HT-29 (cell line): ENCODE measurements at places on chromosomes 1 and 21.
A peak's percentile ranks its signal among the peaks of the same experiment; 100 is the strongest.

GRCh38 chr1:54861070-54861761, 25.8 kb downstream of the DHCR24 start:
- DNase-seq = no peak

GRCh38 chr1:170156594-170156993, 10.8 kb downstream of the NTMT2 start:
- no peak for DNase-seq

DNA sequence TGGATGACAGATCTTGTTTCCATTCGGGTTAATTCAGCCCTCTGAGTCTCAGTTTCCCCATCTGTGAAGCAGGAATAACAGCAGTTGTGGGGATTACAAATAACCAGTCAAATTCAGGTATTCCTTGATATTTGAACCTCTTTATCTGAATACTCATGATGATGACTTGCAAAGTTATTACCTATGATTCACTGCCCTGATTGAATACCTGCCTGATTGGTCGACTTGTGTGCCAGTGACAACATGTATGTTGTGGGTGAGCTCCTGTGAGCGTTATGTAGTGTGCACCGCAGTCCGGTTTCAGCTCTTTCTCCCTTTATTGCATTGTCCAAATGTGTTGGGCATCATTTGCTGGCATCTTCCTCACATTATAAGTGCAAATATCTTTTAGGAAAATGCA, 9.5 kb upstream of the TMEM61 start:
- DNase-seq = peak; percentile 30

DNA sequence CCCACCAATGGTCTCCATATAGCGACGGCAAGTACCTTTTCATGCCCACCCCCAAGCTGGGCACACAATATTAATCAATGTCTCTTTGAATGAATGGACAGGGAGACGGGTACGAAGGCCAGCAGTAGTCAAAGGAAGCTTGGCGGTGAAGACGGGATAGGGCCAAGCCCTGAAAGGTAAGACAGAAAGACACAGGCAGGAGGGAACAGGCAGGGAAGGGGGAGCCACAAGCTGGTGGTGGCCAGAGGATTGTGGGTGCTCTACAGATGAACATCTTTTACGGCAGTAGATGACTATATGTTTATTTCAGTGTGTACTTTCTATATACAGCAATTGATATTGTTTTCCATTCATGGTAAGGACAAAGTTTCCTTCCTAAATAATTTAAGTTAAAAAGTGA, 16.3 kb downstream of the CAPZB start:
- DNase-seq = peak; percentile 19

DNA sequence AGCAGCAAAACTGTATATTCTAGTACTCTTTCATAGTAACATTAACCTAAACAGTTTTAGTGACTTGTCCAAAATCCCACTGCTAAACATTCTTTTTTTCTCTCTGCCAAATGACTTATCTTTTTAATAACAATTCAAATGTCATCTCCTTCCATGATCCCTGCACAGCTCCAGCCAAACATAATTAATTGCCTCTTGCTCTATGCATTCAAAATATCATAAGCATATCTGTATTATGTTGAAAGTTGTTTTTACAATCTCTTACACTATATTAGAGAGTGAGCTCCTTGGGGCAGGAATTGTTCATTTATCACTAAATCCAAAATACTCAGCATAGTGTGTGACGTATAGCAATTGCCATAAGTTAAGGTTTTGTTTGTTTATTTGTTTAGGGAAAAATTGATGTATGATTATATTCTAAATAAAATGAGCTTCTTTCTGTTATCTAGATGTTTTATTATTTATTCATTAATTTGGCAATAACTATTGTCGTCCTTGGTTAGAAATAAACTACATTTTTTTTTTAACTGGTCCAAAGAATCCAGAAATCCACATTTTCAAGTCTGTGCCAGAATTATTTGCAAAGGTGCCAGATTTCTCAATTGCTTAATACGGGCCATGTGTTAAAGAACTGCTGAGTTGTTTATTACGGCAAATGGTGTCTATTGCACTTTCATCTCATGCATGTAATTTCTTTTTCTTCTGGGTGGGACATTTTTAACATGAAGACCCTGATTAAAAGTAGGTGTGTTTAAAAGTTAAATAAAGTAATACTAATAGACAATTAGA, 577.2 kb upstream of the ZRANB2 start:
- no peak for DNase-seq

DNA sequence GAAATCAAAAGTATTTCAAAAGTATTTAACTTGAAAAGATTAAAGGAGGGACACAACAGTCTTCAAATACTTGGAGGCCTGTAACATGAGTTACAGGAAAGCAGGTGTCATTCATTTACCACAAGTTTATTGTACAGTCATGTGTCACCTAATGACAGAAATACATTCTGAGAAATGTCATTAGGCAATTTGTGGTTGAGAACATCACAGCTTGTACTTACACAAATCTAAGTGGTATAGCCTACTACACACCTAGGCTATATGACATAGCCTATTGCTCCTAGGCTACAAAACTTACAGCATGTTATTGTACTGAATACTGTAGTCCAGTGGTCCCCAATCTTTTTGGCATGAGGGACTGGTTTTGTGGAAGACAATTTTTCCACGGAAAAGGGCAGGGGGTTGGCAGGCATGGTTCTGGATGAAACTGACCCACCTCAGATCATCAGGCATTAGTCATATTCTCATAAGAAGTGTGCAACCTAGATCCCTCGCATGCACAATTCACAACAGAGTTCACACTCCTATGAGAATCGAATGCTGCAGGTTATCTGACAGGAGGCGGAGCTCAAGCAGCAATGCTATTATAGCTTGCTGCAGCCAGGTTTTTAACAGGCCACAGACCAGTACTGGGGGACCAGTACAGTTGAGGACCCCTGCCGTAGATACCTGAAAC, 25.0 kb upstream of the PHTF1 start:
- DNase-seq = no peak

DNA sequence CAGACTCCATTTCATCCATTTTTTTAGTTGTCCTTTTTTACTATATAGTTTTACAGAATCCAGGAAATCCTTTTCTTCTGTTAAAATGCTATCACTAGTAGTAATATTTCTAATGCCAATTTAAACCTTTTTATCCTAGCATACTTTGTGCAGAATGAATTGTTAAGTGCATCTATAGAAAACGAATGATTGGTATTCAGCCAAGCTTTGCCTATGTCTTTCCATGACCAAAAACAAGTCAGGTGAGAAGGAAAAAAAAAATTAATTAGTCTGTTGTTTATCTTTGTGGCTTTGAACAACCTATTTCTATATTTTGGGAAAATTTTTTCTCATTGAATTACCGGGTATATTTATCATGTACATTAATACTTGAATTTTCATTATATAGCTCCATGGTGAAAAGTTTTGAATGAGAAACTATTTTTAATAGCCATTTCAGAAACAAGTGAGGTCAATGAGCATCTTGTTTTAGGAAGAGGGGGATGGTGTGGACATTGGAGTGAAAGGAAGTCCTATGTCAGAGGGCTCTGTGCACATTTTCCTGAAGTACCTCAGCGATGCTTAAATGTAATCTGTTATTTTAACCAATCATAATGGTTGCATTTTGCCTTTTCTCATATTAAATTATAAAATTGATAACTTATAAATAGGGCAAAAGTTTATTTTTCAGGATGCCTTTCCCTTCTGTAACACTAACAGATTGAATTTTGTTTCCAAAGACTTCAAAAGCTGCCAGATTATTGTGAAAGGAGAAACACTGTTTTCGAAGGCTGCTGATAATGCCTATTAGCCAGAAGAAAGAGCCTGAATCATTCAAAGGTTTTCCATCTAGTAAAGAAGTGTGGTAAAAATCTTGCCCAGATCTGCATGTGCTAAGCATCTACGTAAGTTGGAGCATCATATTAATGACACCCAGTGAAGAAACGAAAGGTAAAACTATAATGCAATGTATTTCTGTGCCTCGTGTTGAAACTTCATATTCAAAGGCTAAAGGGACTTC, 73.8 kb upstream of the S1PR1 start:
- DNase-seq = no peak

DNA sequence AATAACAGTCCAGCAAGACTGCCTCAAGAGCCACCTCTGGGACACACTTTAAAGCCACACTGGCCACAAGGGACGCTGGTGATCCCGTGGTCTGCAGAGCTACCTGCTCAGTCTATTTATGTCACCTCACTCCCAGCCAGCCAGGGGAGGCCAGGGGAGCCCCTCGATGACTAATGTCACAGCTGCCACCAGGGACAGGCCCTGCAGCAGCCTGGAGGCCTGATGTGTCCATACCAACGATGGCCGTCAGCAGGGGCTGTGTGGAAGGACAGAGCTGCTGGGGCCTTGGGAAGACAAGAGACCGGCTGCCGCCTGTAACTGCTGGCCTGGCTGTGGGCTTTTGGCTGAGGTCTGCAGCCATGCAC, 71.0 kb downstream of the SIK1 start:
- peak; percentile 22 for DNase-seq

GRCh38 chr1:205438213-205439158, 16.6 kb upstream of the LEMD1 start:
- DNase-seq = peak; percentile 84

- peak; percentile 77 for DNase-seq
Measured at GRCh38 chr1:100606438-100606837, 68.5 kb downstream of the GPR88 start.

DNA sequence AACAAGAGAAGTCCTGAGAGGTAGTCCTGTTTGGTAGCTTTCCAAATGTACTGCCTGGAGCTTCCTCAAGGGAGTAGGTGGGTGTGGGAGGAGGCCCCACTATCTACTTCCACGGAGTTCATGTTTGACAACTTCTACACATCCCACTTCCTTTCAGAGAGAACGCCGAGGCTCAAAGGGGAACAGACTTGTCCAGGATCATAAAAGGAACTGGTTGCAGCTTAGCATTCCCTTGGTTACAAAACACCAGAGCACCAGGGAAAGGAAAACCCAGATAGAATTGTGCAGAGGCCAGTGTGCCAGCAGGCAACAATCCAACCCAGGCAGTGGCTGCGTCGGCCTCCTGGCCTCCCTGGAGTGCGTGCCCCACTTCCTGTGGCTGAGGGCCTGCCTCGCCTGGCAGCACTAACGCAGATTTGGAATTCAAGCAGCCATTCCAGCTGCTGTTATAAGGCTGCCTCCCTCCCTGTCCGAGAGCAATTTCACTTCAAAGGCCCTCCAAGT, 4.2 kb upstream of the RAP1GAP start:
- no peak for DNase-seq

DNA sequence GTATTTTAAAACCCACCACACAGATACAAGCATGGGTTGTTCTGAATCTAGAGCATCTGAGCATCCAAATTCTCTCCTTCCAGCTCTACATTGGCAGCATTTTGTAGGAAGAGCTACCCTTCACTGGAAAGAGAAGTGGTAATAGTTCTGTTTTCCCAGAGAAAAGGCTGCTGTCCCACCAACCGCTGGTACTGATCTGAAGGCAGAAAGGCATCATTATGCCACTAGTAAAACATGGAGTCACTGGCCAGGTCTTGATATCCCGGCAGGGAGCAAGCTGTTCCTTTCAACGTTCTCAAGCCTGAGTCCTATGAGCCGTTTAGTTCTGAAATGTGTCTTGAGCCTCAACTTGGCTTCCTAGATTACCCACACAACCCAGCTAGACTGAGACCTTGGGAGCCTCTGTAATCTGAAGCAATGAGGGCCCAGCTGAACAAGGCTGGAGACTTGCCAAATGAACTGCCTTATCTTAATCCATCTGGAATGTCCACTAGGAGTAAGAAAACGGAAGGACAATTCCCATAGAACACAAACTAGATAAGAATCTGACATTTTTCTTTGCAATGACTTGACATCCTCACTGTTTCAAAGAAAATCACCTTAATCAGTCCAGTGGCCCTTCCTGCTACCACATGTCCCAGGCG, 116.8 kb downstream of the KCNH1 start:
- DNase-seq = peak; percentile 32

- DNase-seq = no peak
Measured at GRCh38 chr1:55329091-55329490, 113.9 kb upstream of the USP24 start.

GRCh38 chr1:162599451-162599850, 32.8 kb upstream of the DDR2 start:
- DNase-seq = no peak

DNA sequence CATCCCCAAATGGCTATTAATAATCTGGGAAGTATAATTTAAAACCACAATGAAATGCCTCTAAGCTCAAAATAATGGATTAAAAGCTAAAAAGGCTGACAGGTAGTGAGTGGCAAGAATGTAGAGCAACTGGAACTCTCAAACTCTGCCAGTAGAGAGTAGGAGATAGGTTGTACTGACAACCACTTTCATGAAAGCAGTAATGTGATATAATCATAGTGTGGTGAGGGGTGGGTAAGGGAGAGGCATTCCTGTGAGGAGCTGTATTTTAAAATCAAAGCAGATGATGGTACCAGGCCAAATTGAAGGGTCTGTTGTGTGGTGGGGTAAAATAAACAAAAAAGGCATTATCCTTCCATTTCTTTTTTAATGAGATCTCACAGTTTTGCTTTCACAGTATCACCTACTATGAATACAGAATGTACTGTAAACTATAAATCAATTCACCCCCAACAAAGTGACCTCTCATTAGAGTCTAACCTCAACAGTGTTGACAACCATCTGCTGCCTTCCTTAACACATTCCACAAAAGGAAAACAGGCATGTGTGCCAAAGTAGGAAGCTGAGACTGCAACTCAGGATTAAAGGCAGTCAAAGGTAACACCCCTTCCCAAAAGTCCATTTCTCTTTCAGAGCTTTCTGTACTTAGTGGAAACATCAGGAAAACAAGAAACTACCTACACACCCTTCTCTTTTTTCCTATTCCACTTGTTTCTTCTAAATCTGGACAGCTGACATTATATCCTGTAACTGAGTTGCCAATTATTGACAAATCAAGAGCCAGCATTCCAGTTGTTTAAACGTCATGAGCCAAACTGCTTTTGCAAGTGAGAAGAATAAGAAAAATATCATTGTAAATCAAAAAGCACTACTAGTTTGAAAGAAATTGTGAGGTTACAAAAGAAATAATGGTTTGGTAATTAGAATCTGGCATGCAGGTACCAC, 130.8 kb downstream of the FAF1 start:
- DNase-seq = peak; percentile 19

DNA sequence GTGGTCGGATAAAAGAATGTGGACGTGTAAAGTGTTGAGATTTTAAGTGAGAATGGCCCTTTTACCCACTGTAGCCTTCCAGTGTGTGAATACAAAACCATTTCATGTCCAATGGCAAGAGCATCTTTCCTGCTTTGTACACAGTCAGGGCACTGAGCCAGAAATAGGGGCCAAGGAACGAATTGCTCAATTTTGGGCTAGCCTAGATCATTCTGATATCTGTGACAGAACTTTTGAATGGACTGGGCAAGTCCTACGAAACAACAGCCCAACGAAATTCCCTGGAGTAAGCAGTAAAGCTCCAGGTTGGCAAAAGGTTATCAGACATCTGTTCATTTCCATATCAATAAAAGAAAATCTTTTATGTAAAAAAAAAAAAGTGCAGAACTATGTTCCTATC, 5.5 kb downstream of the KIF26B start:
- no peak for DNase-seq

- no peak for DNase-seq
Measured at GRCh38 chr1:163381487-163382184, 59.9 kb downstream of the NUF2 start.

DNA sequence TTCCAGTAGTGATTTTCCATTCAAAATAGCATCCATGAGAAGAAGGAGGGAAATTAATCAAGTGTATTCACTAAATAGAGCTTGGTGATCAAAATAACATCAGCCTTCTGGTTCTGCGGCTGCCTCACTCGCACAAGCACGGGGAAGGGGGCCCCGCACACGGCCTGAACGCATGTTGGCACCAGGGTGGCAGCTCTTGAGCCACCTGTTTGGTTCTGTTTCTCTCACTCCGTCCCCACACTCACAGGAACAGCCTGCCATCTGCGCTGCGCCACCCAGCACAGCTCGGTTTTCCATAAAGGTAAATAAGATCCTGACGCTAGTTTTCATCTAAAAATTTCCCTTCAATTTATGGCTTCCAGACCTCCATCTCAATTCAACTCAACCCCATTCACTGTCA, 49.4 kb downstream of the TIAM1 start:
- DNase-seq = no peak
